ENCODE measurements at places on chromosomes 6 and 20. TPM values are rescaled to one million over a fixed set of nuclear protein-coding genes. Genes with fewer than 3 reads are reported as not detected.

EDEM2 gene
- total RNA-seq: 43.8 TPM

SEMG1 gene
- total RNA-seq: not detected

DEFB115 gene
- total RNA-seq: not detected

PPP1R14C gene
- not detected for total RNA-seq

TCF15 gene
- total RNA-seq: 0.13 TPM

COL10A1 gene
- total RNA-seq: not detected

NOX3 gene
- not detected for total RNA-seq

IP6K3 gene
- not detected for total RNA-seq

MAFB gene
- 1.7 TPM for total RNA-seq

STK4 gene
- 37.5 TPM for total RNA-seq

TREM2 gene
- total RNA-seq: not detected

MYCT1 gene
- 184 TPM for total RNA-seq

TMEM74B gene
- 0.79 TPM for total RNA-seq

CALHM4 gene
- total RNA-seq: 0.22 TPM

CD93 gene
- 495 TPM for total RNA-seq

SIGLEC1 gene
- not detected for total RNA-seq

KIF25 gene
- total RNA-seq: not detected

SLC22A7 gene
- not detected for total RNA-seq

GLO1 gene
- total RNA-seq: 233 TPM

PPP1R16B gene
- 93.3 TPM for total RNA-seq

DNMT3B gene
- total RNA-seq: 6.2 TPM

SLC17A1 gene
- not detected for total RNA-seq

ROS1 gene
- not detected for total RNA-seq

AIF1 gene
- total RNA-seq: not detected

ABHD16B gene
- total RNA-seq: not detected

C6orf163 gene
- 4.6 TPM for total RNA-seq

DLK2 gene
- total RNA-seq: 0.27 TPM

PTK6 gene
- total RNA-seq: not detected

HUS1B gene
- total RNA-seq: 3.2 TPM

PAX1 gene
- total RNA-seq: not detected

PDYN gene
- not detected for total RNA-seq

VIP gene
- 0.53 TPM for total RNA-seq

WFDC5 gene
- total RNA-seq: not detected

PDE10A gene
- 18.9 TPM for total RNA-seq

TNFRSF6B gene
- total RNA-seq: 13.2 TPM

Data from thoracic aorta endothelial cell (primary cell).